Frontal cortex (tissue), 4 donors: ENCODE measurements at places on chromosomes 5 and 9. TPM values are rescaled to one million over a fixed set of nuclear protein-coding genes. Genes with fewer than 3 reads are reported as not detected.
A peak's percentile ranks its signal among the peaks of the same experiment; 100 is the strongest.

PSD2 gene
- total RNA-seq, result 15.9 TPM

PCDHA5 gene
- total RNA-seq, result 8.2 TPM

CA9 gene
- total RNA-seq, result 0.82 TPM

PKD2L2 gene
- total RNA-seq, result not detected

SCGB3A2 gene
- total RNA-seq, result not detected

GCNT4 gene
- 2.4 TPM for total RNA-seq

ZNF883 gene
- total RNA-seq, result 28.1 TPM

SCGB3A1 gene
- not detected for total RNA-seq

CER1 gene
- total RNA-seq, result not detected

F2RL2 gene
- total RNA-seq, result under 0.01 TPM

GRXCR2 gene
- not detected for total RNA-seq

ARID3C gene
- 0.82 TPM for total RNA-seq

IFNA2 gene
- not detected for total RNA-seq

VCAN gene
- total RNA-seq, result 269 TPM

IL9 gene
- total RNA-seq, result not detected

- no peak for DNase-seq
Measured at GRCh38 chr5:136805466-136805865, 440.1 kb upstream of the TRPC7 start.

DNA sequence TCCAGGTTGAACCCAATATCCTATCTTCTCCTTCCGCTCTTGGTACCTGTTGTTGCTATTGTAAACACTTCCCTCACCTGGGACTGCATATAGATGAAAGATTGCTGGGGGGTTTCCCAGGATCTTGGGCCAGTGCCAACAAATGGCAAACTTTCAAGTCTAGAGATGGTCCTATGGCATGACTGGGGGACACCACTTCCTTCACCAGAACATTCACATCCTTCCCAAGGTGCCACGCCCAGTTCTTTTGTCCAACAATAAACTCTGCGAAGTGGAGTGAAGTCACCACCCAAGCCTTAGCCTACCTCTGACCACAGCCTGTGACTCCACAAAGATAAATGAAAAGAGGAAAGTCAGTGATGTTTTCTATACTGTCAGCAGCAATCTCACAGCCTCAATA is 34.4 kb downstream of the DOCK8 start:
- DNase-seq, result no peak

DNA sequence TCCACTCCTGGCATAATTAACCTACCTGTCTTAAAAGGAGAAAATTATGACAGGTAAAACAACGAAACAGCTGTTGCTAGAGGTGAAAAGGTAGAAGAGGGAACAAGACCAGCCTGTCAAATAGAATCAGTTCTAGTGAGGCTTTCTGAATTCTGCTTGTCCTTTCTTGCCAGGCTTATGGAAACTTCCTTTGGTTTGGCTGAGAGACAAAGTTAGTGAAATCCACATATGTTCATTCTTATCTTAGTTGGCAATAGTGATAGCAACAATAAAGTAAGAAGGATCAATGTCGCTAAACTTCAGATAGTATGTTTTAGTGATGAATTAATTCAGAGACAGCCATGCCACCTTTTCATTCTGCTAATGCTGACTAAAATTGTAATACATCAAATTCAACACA is 34.4 kb downstream of the HAPLN1 start:
- DNase-seq, result no peak

GRCh38 chr5:31192442-31192841 is 1.0 kb upstream of the CDH6 start:
- peak; percentile 4 for DNase-seq

DNA sequence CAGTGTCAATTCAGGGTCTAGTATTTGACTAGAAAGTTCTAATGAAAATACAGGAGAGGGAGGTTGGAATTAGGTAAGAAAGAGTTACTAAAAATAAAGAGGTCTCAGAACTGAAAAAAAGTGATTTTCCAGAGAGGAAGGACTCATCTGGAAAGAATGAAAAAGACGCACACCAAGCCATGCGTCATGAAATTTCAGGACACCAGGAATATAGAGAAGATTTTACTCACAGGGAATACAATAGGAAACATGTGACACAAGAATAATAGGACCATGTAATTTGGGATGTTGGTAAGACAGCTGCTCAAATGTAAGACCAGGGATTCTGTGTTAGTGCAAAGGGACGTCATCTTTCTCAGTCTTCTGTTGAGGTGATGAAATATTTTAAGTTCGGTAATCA is 224.7 kb downstream of the GDNF start:
- DNase-seq, result no peak

DNA sequence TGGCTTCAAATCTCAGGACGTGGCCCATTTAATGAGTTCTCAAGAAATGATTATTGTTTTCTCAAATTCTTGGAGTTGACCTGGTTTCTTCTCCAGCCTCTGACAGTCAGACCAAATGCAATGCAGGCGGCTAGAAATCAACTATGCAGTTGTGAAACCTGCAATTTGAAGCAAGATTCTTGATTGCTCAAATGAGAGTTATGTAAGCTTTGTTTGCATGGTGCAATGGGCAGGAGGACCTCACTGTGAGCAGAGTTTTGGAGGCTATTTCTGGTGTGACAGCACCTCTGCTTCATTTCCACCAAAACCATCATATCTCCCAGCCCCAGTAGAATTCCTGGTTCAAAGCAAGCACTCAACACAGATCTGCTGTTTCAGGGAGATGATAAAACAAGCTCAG is 500.0 kb upstream of the KLF4 start:
- DNase-seq, result no peak

- no peak for DNase-seq
Measured at GRCh38 chr5:82794876-82795275, 282.3 kb downstream of the TMEM167A start.

DNA sequence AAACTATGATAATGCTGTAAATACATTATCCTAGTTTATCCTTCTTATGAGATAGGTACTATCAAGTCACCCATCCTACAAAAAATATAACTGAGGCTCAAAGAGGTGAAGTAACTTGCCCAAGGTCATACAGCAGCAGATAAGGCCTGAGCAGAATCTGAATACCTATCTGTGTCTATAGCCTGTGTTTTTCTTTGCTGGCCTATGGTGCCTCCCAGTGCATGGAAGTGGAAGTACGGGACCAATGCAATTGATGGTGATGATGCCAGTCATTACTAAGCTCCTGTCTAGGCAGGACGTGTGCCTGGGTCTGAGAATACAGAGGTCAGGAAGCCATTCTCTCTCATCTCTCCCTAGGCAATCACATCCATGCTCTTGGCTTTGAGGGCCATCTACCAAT is 67.8 kb downstream of the FAT2 start:
- DNase-seq, result peak; percentile 38

DNA sequence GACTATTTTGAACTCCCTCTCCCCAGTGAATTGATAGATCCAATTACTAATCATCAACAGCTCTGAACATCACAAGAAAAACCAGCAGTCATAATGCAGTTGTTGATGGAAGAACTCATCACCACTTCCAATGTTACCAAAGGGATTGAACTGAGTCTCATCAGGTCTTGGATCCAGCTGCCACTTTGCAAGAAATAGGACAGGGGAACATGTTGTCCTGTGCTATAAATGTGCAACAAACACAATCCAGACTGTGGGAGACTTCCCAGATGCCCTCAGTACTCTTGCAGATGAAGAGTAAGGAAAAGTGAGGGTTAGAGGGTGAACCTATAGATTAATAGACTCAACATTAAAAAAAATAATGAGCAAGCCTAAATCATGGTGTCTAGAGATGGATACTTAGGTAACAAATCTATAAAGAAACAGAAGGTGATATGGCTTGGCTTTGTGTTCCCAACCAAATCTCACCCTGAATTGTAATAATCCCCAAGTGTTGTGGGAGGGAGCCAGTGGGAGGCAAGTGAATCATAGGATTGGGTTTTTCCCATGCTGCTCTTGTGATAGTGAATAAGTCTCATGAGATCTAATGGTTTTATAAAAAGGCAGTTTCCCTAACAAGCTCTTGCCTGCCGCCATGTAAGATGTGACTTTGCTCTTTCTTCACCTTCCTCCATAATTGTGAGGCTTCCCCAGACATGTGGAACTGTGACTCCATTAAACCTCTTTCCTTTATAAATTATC is 63.4 kb upstream of the PAPPA start:
- no peak for DNase-seq

GRCh38 chr5:170701334-170701733 is 82.2 kb upstream of the GABRP start:
- DNase-seq, result peak; percentile 6

GRCh38 chr9:128120061-128120740 is 7.3 kb downstream of the PTGES2 start:
- DNase-seq, result no peak

DNA sequence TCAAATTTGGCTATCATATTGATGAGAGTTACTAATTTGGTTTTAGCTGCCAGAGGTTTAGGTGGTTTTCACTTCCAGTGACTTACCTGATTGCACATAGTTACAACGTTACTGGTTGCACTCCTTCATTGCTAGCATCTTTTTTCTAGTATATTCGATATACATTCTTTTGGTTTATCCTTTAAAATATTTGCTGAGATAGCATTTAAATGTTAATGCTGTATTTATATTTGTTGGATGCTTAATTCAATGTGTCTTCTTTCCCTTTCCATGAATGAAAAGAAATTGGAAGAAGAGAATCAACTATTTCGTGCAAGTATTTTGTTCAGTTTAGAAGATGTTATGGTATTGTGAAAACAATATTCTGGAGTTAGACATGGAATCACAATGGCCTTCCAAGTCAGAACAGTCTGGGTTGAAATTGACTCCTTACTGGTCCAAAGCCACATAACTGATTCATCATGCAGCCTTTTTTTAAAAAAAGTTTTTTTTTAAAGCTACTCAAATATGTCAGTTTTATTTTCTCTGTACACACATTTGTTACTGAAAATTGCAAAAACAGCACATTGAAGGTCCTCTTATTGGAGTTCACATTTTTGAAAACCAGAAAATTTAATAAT is 2.2 kb downstream of the SPIN1 start:
- no peak for DNase-seq

DNA sequence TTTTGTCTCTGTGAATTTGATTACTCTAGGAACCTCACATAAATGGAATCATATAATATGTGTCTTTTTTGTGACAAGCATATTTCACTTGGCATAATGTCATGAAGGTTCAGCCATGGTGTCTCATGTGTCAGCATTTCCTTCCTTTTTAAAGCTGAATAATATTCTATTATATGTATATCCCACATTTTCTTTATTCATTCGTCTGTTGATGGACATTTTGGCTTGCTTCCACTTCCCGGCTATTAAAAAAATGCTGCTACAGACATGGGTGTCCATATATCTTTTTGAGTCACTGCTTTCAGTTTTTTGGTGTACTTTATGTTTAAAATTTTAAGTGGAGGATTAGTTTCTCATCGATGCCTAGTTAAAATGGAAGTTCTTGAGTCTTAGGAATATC is 59.8 kb upstream of the C5orf63 start:
- no peak for DNase-seq

GRCh38 chr9:132898051-132898450 is 19.4 kb downstream of the SPACA9 start:
- no peak for DNase-seq

DNA sequence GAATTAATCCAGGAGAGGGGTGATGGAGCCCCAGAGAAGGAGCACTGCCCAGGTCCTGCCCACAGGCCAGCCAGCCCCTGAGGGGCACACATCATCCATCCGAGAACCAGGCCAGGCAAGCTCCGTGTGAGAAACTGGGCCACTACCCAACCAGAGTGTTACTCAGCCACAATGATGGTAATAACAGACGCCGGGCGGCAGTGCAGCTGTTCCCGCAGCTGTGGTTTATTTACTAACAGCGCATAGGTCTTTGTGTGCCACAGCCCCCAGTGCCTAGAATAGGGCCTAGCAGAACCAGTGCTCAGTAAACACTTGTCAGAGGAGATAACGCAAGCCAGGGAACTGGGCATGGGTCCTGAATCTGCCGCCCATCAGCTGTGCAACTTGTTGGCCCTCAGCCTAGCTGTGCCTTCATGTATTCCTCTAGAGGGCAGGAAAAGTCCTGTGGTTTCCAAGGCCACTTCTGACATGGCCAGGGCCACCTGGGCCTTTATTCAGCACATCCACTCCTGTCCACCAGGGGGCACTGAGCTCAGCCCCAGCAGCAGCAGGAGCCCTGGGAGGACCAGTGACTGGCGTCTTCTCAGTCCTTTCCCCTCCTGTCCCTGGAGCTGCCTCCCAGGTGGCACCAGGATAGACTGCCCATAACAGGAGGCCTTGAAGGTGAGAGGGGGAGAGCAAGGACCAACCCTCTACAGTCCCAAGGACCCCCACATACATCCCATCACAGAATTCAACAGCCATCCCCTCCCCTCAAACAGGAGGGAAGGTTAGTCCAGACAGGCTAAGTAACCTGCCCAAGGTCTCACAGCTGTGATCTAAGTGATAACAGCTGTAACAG is 2.1 kb downstream of the MXD3 start:
- no peak for DNase-seq

DNA sequence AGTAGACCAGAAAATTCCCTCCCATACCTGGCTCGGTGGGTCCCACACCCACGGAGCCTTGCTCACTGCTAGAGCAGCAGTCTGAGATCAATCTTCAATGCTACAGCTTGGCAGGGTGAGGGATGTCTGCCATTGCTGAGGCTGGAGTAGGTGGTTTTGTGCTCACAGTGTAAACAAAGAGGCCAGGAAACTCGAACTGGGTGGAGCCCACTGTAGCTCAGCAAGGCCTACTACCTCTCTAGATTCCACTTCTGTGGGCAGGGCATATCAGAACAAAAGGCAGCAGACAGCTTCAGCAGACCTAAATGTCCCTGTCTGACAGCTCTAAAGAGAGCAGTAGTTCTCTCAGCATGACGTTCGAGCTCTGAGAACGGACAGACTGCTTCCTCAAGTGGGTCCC is 5.6 kb upstream of the GZMA start:
- no peak for DNase-seq

- DNase-seq, result no peak
Measured at GRCh38 chr5:83800201-83800600, 79.5 kb upstream of the HAPLN1 start.

GRCh38 chr5:9058161-9058560 is 487.7 kb downstream of the SEMA5A start:
- DNase-seq, result no peak

GRCh38 chr5:42495914-42496313 is 72.7 kb downstream of the GHR start:
- DNase-seq, result no peak

- DNase-seq, result no peak
Measured at GRCh38 chr9:94829380-94830070, 103.0 kb downstream of the AOPEP start.

- DNase-seq, result no peak
Measured at GRCh38 chr5:117667105-117667504, 1092.5 kb upstream of the SEMA6A start.

- DNase-seq, result no peak
Measured at GRCh38 chr5:179485845-179486575, 64.3 kb upstream of the RUFY1 start.

DNA sequence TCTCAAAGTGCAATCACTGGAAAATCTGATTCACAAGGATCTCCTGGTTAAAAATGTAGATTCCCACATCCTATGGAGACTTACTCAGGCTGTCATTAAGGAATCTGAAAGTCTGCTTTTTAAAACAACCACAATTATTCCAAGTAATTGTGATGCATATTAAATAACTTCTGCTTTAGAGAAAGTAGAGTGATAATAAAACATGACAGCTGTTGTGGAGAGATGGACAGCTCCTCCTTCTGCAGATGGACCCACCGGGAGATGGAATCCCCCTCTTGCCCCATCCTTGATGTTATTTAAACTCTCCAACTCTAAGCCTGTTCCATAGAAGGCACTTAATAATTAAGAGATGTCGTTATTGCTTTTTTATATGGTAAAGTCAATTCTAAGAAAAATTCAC is 802.2 kb downstream of the CDH12 start:
- no peak for DNase-seq

- DNase-seq, result peak; percentile 80
Measured at GRCh38 chr9:113564498-113565237, 101.1 kb downstream of the RGS3 start.
